Muscle of back (tissue), 13 donors: ENCODE measurements at places on chromosomes 7 and 10.

- DNase-seq = no peak
These were observed 13.7 kb downstream of the ASB15 start for GRCh38 chr7:123615344-123615743.

DNA sequence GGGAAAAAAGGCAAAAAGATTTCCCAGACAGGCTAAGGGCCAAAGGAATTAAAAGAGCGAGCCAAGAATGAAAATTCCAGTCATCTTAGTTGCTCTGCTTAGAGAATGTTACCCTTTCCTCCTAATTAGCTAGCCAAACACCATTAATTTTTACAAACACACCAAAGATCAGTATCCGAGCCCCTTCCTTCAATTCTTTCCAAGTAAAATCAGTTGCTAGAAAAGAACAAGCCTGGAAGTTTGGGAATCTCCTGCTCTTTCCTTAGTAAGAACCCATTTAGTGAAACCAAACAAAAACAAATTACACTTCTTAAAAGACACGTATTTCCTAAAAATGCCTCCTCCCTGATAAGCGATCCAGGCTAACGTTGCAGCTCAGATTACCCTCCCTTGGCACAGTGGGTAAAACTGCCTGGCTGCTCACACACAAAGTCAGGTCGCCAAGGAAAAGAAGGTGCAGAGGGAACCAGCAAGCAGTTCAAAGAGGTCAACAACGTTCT, 57.1 kb upstream of the ABLIM1 start:
- peak; percentile 29 for DNase-seq

DNA sequence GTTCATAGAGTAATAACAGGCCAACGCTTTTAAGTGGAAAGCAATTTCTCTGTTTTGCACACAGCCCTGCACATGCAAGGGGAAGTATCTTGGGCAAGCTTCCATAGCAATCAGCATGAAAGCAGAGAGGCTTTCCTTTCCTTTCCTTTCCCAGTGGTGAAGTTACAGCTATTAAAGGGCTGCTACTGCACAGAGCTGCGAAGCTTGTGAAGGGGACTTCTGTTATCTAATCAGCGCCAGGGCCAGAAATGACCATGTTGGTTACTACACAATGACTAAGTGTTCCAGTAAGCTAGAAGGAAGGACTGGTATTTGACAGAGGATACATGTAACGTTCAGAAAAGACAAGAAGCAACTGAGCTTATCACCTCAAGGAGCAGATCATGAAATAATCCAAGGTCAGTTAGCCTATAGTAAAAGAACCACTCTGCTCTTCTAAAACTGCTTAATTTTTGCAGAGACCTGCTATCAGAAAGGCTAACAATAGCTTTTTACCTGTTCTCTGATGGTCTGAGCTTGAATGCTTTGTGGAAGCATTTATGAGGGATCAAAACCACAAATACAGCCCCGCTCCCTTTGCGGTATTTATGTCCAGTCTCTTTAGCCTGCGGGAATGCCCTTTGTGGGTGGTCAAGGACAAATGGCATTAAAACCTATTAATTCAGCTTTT, 45.9 kb downstream of the SGMS1 start:
- peak; percentile 45 for DNase-seq

- DNase-seq = no peak
These were observed 61.7 kb upstream of the OIT3 start for GRCh38 chr10:72831696-72832409.

DNA sequence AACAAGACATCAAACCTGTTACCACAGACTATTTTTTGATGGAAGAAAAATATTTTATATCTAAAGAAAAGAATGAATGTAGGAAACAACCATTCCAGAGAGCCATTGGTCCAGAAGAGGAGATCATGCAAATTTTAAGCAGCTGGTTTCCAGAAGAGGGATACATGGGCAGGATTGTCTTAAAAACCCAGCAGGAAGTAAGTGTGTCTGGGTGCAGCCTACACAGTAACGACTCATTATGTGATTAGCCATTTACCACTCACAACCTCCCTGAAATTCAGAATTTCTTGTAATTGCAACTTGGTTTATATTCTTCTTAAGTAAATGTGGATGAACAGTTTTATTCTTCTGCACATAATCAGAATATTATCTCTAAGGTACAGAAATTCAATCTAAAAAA, 46.2 kb downstream of the NOC3L start:
- DNase-seq = no peak

DNA sequence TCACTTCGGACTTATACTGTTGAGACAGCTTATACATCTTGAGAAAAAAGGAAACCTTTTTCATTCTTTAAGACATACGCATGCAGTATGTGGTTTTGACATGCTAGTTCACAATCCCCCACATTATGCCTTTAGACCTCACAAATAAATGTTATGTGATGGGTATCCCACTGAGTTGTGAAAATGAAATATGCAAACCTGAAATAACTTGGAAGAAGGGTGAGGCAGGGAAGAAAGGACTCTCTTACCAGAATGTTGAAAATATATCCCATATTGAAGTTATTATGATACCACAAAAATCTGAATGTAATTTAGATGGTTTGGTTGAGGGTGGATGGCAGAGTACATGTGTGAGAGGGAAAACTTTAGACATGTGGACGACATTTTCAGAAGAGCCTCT, 379.8 kb downstream of the BBS9 start:
- peak; percentile 49 for DNase-seq

GRCh38 chr7:100003711-100004661, 11.4 kb upstream of the ZKSCAN1 start:
- DNase-seq = no peak

DNA sequence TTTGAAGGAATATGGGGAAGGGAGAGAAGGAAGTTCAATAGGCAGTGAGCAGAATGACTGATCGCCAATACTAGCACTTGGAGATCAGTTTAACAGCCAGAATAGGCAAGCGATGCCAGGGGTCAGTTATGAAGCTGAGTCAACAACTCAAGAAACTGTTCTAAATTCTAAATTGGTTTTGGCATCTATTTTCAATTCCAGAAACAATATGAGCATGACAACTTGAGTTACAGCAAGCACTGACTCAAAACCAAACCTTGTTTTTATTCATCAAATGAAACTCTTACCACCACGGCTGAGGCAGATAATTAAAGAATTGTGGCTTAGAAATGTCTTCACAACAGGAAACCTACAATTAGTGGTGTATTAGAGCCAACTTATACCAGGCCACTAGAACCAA, 180.5 kb upstream of the ASAH2 start:
- DNase-seq = no peak

DNA sequence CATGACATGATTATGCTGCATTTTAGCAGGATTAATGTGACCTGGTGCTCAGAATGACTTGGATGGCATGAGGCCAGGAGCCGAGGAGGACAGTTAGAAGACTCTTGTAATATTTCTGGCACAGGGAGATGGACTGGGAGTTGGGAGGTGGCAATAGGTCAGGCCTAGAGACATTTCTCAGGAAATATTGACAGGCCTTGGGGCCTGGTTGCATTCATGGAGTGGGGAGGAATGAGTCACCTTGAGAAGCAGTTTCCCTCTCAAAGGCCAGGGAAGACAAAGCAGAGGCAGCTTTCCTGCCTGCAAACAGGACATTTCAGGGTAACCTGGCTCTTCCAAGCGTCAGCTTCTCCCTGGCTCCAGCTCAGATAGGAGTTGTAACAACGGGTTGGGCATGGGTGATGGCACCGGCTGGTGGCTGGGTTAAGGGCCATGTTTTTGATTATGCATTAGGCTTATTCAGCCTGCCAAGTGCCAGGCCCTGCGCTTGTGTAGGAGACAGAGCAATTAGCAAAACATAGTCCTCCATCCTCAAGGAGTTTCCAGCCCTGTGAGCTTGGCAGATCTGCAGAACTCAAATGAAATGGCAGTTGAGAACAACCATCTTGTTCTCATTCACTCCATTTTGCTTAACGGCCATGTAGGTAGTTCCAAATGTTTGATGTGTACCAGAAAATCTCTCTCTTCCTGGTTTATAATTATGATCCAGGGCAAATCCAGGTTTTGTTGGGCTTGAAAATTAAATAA, 38.2 kb downstream of the HK1 start:
- no peak for DNase-seq

DNA sequence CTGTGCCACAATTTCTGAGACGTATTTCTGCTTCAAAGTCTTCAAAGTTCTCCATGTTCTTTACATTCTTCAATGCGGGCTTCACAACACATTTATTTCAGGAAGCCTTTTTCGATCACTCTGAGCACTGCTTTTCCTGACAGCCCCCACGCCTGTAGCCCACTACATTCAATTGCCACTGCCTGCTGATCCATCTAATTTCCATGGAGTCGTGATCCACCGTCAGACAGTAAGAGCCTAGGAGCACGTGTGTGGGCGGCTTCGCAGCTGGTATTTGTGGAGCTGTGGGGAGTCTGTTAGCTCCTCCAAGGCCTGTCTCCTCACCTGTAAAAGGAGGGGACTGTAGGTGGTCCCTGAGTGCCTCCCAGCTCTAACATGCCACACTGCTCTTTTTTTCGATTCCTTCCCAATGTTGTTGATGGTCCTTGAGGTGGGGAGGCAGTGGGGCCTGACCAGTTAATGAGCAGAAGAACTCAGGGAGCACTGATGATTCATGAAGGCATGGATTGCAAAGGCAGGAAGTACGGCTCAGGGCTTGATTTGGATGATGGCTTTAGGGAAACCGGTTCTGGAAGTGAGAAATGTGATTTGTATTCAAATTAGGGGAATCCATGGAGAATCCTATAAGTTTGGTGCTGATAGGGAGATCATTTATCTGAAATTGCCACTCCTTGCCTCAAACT, 401.1 kb upstream of the PODXL start:
- DNase-seq = no peak

DNA sequence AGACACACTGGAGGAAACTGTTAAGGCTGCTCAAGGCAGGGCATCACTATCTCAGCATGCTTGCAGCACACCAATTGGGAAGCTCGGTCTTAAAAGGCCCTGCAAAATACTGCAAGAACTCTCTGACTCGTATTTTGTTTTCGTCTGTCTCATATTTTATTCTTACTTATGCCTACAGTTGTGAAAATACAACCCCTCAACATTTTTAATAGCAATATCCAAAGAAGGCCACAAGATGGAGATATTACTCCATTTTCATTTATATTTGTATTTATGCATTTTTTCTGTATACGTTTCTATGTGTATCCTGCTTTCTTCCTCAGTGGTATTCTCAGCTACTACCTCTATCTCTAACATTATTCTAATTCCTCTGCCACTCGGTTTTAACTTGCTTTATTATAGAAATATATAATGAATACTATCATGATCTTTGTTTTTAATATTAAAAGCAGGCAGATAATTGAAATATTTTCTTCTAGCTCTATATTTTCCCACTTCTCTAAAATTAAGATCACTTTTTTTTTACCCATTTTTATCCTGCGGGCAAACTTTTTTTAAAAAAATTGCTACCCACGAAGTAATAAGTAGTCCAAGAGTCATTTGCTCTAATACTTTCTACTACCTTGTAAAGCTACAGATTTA, 10.0 kb downstream of the DNAJC1 start:
- no peak for DNase-seq

DNA sequence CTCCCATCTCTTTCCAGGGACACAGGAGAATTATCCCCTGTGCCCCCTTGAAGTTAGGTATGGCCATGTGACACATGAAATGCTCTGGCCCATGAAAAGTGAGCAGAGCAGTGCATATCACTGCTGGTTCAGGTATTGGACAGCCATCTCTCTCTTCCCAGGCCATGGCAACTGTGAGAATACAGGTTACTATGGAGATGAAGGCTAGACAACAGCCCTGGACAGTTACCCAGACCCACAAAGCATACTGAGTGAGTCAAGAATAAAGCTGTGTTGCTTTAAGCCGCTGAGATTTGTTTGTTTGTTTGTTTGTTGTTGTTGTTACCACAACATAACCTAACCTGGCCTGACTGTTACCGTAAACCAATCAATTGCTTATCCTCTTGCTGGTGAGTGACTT, 722.3 kb downstream of the KCNMA1 start:
- no peak for DNase-seq

DNA sequence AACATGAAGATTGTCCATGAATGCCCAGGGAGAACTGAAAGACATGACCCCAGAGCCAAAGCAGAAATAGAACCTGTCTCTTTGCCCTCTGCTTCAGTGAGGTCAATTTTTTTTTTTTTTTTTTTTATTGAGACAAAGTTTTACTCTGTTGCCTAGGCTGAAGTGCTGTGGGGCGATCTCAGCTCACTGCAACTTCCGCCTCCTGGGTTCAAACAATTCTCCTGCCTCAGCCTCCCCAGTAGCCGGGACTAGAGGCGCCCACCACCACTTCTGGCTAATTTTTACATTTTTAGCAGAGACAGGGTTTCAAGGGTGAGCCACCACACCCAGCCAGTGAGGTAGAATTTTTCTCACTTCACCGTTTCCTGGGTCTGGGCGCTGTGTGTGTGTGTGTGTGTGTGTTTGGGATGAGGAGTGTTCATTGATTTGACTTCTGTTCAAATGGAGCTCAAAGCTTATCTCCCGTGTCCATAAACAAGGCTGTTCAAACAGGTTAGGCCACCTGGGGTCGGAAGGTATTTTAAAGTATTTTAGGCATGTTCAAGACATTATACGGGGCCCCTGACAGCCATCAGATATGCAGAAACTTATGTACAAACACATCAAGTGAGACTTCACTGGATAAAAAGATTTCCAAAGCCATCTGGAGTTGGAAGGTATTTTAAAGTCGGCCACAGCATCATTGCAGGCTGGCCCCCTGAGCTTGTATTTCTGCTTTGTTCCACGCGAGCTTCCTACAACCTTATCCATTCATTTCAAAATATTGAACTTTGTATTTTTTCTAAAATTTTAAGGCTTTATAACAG, 93.8 kb downstream of the MAP3K8 start:
- DNase-seq = no peak

GRCh38 chr7:70926666-70927065, 205.3 kb upstream of the GALNT17 start:
- DNase-seq = peak; percentile 41

- DNase-seq = no peak
These were observed 30.5 kb upstream of the VWDE start for GRCh38 chr7:12434012-12434642.

- no peak for DNase-seq
These were observed 185.7 kb upstream of the TMEM72 start for GRCh38 chr10:44725404-44725803.

- no peak for DNase-seq
These were observed 386.1 kb upstream of the NPVF start for GRCh38 chr7:25614415-25614814.

DNA sequence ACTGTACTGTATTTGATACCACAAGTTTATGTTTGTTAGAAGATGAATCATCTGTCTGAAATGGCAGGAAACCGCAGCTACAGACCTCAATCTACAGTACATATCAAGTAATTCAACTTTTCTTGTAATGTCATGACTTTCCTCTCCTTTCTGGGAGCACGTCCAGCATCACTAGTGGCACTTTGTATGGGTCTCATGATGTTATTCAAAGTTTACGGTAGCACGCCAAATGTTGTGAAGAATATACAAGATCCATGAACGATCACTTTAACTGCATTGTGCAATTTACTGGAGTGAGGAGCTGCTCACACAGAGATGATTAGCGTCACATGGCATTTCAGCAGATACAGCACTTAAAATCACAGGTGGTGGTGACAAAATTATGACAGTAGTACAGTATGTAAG, 257.8 kb upstream of the GNAI1 start:
- no peak for DNase-seq

- DNase-seq = no peak
These were observed 98.9 kb downstream of the PARD3 start for GRCh38 chr10:34716234-34716633.

GRCh38 chr7:81410471-81411117, 359.3 kb downstream of the HGF start:
- no peak for DNase-seq
